ENCODE measurements at places on chromosomes 11 and 22.

- no peak for DNase-seq
These were observed 264.7 kb upstream of the B3GAT1 start for GRCh38 chr11:134676516-134677287.

DNA sequence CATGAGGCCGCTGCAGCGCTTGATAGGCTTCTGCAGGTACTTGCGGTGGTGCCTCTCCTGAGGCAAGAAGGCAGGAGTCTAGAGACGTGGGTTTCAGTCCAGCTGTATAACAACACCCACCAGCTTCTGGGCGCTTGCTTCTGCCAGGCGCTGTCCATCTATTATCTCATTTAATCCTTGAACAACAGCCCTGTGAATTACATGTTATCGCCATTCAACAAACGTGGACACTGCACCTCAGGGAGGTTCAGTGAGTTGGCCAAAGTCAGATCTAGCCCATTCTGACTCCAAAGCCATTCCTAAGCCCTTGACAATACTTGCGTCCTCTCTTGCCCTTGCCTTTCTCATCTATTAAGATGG, 436 bp upstream of the FAM181B start:
- no peak for DNase-seq

DNA sequence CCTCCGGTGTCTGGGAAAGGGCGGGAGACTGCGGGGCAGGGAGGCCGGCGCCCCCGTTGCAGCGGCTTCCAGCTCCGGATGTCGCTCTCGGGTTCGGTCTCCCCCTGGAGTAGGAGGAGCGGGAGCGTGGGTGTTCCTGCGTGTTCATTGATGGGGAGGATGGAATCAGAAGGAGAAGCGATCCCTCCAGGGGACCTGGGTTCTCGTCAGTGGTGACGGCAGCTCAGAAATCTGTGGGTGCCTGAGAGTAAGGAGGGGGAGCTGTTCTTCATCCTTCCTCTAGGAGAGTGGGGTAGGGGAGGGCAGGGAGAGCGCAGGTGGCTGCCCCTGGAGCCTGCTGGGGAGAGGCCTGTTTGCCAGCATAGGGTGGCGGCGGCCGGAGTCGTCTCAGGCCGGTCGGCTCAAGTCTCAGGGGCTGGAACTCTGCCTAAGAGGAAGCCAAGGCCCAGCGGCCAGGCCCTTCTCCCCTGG, 1.1 kb downstream of the UBASH3B start:
- DNase-seq, result no peak

- no peak for DNase-seq
These were observed 76.3 kb downstream of the PRCP start for GRCh38 chr11:82823647-82824619.

DNA sequence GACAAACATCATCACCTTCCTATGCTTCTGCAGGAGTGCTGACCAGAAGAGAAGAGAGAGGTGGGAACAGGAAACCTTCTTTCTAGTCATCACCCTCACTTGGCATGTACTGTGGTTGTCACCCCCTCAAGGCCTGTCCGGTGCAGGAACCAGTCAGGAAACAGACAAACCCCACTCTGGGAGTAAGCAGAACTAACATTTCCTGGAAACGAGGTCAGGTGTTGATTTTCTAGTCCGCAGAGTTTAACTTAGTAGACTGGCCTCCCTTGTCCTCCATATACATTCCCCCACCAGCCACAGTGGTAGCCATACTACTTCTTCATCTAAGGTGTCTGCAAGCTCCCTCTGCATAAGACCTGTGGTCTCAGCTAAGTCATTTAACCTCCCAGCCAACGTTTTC, 80.7 kb upstream of the NCAM1 start:
- no peak for DNase-seq

- no peak for DNase-seq
These were observed 91.2 kb upstream of the BID start for GRCh38 chr22:17865183-17866055.

- DNase-seq, result no peak
These were observed 3.8 kb downstream of the CBLIF start for GRCh38 chr11:59841514-59841913.

- DNase-seq, result peak; percentile 74
These were observed 35.3 kb upstream of the FZD4 start for GRCh38 chr11:86990515-86990914.

- DNase-seq, result no peak
These were observed 1.8 kb downstream of the ADM2 start for GRCh38 chr22:50483106-50483505.

DNA sequence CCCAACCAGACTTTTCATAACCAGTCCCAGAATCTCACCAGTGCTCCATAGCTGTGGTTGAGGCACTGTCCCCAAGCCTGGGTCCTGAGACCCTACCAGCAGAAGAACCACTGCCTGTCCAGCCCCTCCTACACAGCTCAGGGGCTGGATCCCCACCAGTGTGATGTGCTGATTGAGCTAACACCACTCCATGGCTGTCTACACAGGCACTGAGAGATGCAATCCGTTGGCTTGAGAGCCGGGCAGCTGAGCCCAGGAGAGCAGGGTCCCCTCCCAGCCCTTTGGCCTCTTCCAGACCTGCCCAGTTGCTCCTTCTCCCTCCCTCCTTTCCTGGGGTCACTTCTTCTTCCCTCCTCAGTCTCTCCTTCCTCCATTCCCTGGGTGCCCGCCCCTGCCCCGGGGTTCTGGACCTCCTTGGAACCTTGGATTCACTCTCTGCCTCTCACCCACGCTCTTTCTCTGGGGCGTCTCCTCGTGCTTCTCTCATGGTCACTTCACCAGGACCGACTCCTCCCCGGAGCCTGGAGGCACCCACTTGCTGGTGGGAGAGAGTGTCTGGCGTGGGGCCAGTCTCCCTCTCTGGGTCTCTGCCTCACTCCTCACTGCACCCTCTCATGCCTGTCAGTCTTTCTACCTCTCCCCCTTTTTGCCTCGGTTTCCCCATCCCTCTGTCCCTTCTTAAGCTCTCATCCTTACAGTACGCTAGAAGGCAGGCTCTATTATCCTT, 706 bp upstream of the SCYL1 start:
- no peak for DNase-seq

GRCh38 chr22:46418827-46419226, 83.3 kb downstream of the TRMU start:
- no peak for DNase-seq

DNA sequence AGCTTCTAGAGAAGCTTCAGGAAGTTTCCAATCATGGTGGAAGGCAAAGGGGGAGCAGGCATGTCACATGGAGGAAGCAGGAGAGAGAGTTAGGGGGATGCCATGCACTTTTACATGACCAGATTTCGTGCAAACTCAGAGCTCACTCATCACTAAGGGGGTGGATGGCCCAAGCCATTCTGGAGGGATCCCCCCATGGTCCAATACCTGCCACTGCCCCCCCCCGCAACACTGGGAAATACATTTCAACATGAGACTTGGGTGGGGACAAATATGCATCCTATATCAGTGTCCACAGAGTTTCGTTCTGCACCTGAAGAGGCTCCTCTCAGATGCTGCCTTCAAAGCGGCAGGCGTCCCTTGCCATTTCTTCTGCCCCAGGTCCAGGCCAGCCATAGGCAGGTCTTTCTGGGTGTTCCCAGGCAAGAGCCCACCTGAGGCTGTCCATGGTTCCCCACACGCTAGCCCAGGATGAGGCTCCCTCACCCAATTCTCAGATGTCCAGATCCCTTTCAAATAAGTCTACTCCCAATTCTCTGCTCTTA, 1344.3 kb downstream of the TBC1D22A start:
- no peak for DNase-seq

- peak; percentile 12 for DNase-seq
These were observed 246.6 kb downstream of the MN1 start for GRCh38 chr22:27554841-27555456.

DNA sequence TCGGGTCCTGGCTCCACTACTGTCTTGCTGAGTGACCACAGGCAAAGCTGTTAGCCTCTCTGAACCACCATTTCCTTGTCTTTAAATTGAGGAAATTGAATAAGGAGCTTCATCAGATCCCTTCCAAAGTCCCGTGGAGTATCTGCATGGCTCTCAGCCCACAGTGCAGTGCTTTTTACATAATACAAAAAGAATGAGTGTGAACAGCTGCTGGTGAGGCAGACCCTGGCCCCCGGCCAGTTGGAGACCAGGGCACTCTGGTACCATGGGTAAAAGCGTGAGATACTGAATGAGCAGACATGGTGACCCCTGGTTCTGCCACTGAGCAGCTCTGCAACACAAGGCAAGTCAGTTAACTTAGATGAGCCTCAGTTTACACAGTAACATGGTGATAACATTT, 86.8 kb downstream of the GALNT18 start:
- no peak for DNase-seq

- DNase-seq, result no peak
These were observed 596.6 kb downstream of the INSC start for GRCh38 chr11:15711311-15711710.

DNA sequence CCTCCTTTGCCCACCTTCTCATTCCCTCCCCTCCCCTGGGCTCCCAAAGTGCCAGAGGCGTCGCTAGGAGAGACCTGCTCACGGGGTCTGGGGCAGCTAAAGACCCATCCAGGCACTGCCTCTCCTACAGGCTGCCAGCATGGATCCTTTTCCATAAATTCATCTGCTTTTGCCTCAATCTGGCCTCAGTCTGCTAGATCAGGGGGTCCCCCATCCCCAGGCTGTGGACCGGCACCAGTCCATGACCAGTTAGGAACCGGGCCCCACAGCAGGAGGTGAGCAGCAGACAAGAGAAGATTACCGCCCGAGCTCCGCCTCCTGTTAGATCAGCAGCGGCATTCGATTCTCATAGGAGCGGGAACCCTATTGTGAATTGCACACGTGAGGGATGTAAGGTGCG, 12.3 kb downstream of the LTO1 start:
- DNase-seq, result no peak

- no peak for DNase-seq
These were observed 126.8 kb downstream of the MPPED2 start for GRCh38 chr11:30459306-30459705.

DNA sequence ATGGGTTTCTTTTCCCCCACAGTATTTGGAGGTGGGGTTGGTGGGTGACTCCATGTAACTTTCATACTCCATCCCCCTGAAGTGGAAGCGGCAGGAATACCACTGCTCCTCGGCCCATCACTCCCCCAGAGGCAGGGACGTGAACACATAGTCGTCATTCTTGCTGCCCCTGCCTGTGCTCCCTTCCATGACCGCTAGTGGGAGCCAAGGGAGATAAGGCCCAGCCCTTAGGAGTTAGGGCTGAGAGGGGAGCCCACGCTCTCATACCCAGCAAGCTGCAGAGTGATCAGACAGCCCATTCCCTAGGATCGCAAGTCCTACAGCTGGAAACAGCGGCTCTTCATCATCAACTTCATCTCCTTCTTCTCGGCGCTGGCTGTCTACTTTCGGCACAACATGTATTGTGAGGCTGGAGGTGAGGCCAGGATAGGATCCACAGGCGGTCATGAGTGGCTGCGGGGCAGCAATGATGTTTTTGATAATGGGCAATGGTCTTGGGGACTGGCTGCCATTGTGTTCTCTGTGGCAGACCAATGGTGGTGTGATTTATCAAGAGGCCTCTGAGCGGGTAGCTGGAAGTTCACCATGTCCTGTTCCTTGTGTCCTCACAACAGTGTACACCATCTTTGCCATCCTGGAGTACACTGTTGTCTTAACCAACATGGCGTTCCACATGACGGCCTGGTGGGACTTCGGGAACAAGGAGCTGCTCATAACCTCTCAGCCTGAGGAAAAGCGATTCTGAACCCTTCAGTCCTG, 15.9 kb downstream of the RHOG start:
- DNase-seq, result peak; percentile 44

DNA sequence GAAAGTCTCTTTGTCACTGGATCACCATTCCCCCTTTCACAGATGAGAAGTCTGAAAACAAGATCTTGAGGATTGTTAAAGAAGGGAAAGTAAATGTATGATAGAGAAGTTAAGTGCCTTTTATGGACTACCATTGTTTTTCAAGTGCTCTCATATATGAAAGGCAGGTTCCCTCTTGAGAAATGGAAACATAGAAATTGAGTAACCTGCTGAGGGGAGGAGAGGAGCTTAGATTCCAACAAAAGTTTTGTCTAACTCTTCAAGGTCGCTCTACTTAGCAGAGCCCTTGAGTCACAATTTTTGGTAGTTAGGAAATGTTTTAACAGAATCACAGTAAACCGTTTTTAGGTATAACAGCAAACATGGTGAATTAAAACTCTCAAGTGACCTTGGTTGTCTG, 80.1 kb downstream of the SVIP start:
- no peak for DNase-seq

DNA sequence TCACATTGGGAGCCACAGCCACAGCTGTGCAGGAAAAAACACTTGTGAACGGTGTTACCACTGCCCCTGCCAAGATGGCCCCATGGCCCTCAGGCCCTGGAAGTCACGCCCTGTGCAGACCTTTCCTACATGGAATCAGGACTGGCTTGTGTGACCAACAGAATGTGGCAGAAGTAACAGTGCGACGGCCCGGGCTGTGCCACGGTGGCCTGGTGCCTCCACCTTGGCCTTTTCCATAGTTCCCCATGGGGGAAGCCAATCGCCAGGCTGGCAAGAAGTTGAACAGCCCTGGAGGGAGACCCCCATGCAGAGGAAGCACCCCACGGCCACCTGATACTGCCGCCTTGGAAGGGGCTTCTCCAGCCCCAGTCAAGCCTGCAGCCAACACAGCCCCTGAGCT, 48.0 kb downstream of the DHCR7 start:
- DNase-seq, result no peak

DNA sequence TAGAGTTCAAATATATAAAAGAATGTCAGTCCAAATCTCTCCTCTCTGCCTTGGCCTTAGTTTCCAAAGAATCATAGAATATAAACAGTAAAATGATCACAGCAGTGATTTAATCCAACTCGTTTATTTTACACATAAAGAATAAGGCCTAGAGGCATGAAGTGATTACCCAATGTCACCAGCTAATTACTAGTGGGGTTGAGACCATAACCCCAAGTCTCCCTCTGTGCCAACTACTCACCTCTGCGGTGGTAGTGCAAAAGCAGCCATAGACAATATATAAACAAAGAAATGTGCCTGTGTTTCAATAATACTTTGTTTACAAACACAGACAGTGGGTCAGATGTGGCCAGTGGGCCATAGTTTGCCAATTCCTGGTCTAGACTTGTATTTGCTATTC, 96.6 kb upstream of the FAT3 start:
- no peak for DNase-seq

DNA sequence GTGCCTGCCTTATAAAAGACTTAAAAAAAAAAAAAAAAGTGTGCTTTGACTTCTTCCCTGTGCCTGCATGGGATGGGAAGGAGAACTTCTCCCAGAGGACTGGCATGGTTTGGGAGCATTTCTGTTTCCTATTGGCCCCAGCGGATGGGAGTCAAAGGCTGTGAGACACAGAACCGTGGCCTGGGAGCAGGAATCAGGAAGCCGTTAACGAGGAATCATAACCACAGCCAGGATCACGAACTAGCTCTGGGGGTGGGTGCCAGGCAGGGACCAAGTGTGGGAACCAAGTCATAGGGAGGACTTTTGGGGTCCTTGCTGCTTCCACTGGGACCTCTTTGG, 526 bp downstream of the C1QTNF6 start:
- DNase-seq, result peak; percentile 48

DNA sequence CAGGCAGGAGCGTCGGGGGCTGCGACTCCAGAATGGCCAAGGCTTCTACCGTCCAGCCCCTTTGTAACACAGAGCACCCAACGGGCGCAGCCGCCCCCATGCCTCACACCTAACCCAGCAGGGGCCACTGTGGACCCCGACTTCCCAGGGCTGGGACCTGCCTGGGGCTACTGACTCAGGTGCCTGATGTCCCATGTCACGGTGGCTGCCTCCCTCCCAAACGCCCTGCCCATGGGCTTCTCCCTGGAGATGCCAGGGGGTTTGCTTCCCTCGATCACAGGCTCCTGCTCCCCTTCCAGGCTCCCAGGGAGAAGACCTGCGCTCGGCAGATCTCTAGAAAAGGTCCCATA, 84.0 kb downstream of the MYEOV start:
- no peak for DNase-seq
